Urothelium cell line (cell line): ENCODE measurements at places on chromosomes 7 and 10.

DNA sequence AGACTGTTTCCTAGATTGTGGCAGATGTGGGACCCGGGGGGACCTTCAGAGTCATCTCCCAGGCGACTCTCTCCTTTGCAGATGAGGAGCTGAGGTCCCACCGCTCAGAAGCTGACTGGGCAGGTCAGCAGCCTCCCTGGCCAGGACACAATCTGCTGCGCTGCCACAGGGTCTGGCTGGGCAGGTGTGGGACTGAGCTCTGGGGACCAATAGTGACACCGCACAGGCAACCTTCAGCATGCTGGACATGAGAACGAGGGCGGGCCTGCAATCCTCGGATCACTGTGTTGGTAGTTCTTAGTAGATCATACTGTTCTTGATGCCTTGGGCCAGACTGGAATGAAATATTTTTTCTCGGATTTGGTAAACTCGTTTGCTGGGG, 20.5 kb upstream of the CRYGN start:
- no peak for DNase-seq

DNA sequence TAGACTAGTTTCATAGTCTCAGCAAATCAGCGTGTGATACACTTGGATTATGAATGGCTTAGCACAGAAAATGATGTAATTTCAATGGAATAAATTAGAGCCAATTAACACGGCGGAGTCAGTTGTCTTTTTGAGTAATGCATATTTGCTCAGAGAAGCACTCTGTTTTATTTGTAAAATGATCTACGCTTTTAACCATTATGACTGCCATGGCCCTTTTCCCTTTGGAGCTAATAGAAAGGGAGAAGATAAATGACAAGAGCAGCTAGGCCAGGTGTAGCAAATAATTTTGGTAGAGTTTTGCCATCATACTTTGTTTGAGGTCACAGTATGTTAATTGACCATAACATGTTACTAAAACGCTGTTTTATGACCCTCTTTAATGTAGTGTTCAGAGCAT, 86.8 kb downstream of the GPR158 start:
- no peak for DNase-seq

DNA sequence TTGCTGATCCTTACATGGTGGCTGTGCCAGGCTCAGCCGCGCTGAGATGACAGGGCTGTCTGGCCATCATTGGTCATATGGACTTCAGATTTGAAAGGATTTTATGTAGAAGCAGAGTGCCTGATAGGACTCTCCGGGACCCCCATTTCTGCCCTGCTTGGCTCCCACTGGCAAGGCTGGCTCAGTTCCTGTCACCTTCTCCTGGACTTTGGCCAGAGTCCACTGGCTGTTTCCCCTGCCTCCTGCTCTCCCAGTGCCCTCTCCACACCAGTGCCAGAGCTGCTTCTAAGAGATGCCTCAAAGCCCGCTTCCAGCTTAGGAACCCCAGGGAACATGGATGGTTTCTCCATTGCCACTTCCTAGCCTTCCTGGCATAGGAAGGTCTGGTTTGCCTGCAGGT, 5.1 kb upstream of the SH2D4B start:
- DNase-seq: no peak

DNA sequence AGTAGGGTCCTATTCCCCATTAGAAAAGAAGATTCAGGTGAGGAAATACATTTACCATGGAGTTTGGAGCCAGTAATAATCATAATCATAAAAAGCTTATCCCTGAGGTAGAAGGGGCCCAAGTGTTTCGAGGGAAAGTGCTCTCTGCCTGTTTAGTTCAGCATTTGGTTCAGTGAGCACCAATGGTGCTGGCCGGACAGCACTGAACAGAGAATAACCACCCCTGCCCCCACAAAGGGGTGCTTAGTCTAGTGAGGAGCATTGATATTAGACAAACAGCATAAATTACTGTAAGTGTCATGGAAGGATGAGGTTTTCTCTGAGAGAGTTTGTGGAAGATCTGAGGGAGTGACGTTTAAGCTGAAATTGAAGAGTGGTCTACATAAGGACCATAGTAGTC, 21.6 kb upstream of the ATE1 start:
- no peak for DNase-seq

GRCh38 chr7:47031786-47032535, 550.0 kb downstream of the TNS3 start:
- DNase-seq: no peak

DNA sequence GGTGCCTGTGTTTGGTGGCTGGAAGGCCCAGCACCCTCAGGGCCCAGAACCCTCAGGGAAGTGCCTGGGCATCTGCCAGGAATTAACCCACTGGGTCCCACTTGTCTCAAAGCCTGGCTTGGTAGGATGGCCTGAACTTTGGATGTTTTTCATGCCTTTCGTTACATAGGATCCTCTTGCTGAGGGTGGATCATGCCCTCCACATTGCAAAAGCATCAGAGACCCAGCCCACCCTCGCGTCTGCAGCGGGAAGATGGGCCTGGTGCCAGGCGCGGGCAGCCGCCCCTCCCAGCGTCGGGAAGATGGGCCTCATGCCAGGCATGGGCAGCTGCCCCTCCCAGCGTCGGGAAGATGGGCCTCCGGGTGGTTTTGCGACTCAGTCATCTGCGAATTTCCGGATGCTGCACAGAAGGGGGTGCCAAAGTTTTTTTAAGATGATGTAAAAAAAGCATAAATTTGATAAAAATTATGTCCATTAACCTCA, 51.9 kb upstream of the PRKAR1B start:
- peak; percentile 30 for DNase-seq

DNA sequence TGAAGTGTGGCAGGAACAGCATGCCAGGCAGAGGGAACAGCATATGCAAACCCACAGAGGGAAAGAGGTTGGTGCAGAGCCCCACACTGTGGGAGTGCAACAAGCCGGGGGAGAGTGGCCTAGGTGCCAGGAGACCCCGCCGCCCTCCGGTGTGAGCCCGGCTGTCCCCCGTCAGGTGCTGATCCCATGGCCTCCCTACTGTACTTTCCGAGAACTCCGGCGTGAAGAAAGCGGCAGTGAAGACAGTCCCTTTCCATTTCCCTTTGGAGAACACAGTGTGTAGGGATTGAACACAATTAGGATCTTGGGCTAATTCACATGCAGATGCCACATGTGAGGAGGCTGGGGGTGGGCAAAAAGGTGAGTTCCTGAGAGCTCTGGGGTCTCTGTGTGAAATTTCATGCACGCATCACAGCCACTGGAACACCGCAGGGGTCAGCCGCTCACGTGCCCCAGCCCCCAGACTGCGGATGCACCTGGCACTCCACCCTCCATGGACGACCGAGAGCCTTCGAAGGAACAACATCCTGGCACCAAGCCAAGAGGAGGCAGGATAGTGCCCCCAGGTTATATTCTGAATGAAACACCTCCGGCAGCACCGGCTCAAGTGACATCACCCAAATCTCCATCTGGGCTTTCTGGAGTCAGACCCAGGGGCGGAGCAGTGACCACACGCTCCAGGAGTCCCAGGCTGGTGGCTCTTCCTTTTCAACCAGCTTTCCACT, 82.1 kb upstream of the PPP2R2D start:
- DNase-seq: no peak

- no peak for DNase-seq
Measured at GRCh38 chr7:140214075-140214684, 37.4 kb upstream of the KDM7A start.

GRCh38 chr10:51188866-51189265, 114.6 kb downstream of the PRKG1 start:
- DNase-seq: no peak

DNA sequence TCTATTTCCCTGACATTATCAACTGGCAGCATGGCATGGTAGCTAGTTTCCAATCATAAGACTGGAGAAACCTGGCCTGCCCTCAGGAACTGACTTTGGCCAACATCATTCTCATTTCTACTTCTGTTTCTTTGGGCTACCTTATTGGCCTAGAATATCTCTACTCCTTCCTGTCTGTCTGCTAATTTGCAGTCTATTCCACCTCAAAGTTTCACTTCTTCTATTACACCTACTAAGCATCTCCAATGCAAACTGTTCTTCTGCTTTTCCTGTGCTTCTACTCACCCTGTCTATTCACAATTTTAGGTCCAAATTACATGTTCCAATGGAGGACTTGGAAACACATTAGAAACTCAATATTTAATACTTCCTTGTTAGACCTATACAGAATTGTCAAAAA, 65.6 kb downstream of the ZNF503 start:
- no peak for DNase-seq

DNA sequence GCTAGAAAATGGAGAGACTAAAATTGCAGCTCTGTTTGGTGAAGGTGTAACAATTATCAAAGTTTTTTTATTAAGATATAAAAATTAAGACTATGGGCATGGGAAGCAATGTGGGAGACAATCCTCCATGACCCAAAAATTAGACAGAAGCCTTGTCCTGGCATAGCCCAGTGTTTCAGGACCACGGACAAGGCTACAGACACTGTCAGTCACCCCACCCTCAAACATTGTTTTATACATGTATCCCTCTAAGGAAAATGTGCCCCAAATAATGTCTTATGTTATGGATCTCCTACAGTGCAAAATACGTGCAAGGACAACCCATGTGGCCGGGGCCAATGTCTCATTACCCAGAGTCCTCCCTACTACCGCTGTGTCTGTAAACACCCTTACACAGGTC, 24.0 kb downstream of the HABP2 start:
- peak; percentile 36 for DNase-seq

- DNase-seq: peak; percentile 87
Measured at GRCh38 chr10:44801383-44802327, 109.5 kb upstream of the TMEM72 start.

GRCh38 chr7:52500841-52501240, 534.6 kb upstream of the POM121L12 start:
- DNase-seq: no peak

DNA sequence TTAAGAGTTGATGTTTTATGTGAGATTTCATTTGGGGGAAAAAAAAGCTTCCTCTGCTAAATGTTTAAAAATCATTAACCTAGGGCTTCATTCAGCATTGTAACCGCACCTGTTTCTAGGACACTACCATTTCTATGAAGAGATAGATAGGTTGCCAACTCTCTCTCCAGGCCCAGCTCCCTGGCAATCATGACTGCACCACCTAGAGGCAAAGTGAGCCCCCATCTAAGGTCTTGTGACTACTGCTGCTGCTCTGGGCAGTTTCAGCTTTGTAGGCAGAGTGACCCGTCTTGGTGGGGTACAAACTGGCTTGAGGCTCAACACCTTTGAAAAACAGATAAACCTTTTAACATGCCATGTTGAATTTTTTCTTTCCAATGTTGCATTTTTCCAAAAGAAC, 27.3 kb upstream of the MRC1 start:
- no peak for DNase-seq

DNA sequence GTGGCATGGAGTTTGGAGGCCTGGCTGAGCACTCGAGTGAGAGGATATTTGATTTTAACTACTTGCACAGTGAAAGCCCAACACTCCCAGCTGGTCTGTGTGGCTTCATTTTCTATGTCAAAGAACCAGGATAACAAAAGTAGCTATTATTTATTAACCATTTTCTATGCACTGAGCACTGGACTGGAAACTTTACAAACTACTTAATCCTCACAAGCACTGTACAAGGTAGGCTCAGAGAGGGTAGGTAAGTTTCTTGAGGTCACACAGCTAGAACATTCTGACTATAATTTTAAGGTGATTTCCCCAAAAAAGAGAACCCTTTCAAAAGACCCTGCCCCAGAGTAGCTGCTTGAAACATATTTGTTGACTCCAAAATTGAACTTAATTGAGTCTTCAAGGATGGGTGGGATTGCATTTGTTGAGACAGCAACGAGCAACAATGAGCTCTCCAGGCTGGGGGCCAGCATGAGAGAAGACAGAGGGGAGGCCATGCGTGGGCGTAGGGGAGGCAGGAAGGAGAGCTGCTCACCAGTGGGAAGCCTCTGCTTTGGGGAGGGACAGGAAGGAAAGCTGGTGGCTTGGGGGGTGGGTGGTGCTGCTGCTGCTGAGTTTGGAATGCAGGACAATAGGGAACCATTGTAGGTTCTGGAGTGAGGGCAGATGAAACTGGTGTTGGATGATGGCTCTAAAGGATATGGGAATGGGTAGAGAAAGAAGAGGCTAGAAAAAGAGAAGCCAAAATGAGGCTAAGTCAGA, 31.5 kb downstream of the FAM241B start:
- DNase-seq: no peak

GRCh38 chr7:266851-267840, 22.8 kb upstream of the FOXL3 start:
- no peak for DNase-seq

DNA sequence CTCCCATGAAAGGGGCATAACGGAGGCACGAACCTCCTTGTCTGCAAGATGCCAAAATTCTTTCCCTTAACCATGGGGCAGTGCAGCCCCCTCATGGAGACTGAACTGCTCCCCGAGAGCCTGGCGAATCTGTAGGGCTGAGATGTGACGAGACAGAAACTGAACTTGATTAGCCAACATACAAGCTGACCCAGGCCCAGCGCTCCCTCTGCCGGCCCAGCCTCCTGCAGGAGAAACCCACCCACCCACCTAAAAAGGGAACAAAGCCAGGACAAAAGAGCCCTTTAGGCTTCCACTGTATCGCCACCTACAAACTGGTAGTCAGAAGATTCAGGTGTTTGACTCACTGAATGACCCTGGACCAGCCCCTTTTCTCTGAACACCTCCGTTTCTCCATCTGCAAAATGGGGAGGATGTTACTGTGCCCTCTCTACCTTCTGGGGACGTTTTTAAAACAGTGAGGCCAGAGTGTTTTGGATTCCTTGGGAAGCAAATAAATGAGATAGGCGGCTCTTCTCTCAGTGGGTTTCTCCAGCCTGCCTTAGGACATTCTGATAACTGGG, 58.4 kb downstream of the C10orf105 start:
- no peak for DNase-seq

DNA sequence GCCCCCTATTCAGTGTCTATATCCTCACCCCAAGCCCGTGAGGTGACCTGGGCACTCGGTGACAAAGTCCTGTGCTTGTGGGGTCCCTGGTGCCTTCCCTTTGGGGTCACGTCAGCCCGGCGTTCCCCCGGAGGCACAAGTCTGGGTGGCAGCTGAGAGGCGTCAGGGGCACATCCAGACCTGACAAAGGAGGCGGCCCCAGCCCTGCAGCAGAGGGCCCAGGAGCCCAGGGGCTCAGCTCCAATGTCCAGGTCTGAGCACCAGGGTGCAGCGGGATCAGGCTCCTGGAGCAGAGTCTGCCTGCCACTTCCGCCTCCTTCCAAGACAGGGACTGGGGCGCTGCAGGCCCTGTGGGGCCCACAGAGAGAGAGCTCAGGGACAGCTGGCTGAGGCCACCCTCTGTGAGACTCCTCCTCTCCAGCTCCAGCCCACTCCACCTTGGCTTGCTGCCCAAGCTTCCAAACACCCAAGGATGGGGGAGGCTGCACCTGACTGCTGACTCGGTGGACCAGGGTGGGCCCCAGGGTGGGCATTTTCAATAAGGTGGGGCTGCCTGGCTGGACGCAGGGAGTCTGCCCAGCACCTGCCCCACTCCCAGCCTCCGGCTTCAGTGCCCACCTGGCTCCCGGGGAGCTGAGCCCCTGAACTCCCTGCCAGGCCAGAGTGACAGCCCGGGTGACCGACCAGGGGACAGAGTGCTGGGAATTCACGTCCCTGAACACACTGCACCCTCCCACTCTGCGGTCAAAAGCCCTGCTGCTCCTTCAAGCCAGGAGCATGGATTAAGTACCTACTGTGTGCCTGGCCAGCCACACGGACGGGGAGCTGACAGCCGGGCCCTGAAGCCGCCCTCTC, 1.0 kb upstream of the KNDC1 start:
- peak; percentile 42 for DNase-seq
